Neural crest cell (in vitro differentiated cells): ENCODE measurements at places on chromosomes 1 and 21.

- DNase-seq, result no peak
Observed at GRCh38 chr1:31725134-31725533, 21.3 kb upstream of the COL16A1 start.

- DNase-seq, result no peak
Observed at GRCh38 chr1:183137782-183138181, 48.3 kb upstream of the LAMC2 start.

GRCh38 chr1:220001095-220001501 lies 45.2 kb downstream of the EPRS1 start:
- DNase-seq, result no peak

GRCh38 chr1:110125810-110126209 lies 13.6 kb downstream of the UBL4B start:
- no peak for DNase-seq

- DNase-seq, result no peak
Observed at GRCh38 chr1:181057079-181057478, 23.3 kb downstream of the MR1 start.
